ENCODE measurements at places on chromosomes 5 and 9.

- DNase-seq = no peak
These were observed 2.6 kb downstream of the IGFBPL1 start for GRCh38 chr9:38421498-38422211.

DNA sequence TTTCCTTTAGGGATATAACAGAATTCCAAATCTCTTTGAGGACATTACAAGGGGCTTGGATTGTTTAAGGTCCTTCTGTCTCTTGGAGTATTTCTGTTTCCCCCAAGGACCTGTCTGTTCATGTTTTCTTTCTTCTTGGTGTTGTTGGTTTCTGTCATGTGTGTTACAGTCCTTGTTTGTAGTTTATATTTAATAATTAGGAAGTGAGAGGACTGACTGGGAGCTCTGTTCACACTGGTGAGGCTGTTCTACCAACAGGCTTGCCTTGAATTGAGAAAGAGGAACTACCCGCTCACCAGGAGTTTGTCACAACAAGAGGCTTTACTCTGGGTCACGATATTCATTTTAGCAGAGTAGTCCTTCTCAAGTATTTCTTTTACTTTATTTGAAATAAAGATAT is 119.2 kb upstream of the SV2C start:
- no peak for DNase-seq

GRCh38 chr5:98755406-98755805 is 18.1 kb upstream of the RGMB start:
- DNase-seq = no peak

DNA sequence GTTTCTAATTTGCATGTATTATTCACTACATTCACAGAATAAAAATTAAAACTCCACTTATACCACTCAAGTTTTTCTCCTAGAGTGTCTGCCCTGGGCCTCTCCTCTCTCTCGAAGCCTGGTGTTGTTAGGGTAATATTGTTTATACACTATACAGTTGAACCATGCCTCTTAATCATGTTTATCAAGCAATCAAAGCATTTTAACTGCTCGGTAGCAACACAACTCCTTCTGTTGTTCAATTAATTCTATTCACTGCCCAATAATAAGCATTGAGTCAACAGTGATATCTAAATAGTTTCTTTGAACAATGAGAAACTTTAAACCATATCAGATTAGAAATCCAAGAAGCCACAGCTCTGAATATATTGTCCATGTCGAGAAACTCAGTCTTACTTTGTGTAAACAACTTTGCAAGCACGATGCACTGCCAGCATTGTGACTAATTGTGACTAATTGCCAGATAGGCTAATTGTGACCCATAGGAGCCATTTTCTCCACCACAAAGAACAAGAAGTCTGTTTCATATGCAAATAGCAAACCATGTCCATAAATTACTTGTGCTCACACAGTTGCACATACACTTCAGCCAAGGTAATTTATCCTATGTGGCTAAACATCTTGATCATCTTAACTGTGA is at the start of gene DNAH5:
TSS of gene DNAH5 (minus strand) at position 129 of the 640 bp plus-strand sequence. CDS start 250 bp downstream, outside the sequence.
- no peak for DNase-seq

DNA sequence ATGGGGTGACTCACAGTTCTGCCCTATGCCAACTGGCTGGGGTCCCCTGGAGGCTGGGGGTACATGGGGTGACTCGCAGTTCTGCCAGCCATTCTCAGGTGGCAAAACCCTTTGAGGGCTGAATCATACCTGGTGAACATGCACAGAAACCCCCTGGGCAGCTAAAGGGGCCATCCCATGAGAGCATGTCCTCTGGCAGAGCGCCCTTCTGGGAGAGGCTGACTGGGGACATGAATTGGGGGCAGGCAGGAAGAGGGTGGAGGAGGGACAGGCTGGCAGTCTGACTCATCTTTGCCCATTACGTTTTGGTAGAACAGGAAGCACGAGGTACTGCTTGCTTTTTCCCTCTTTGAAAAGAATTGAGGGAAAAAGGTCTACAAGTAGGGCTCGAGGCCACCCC is 16.7 kb downstream of the TRAF1 start:
- no peak for DNase-seq

- no peak for DNase-seq
These were observed 213.3 kb downstream of the MAN2A1 start for GRCh38 chr5:109903061-109903460.

- no peak for DNase-seq
These were observed 379.4 kb downstream of the GADD45G start for GRCh38 chr9:89984214-89984613.

DNA sequence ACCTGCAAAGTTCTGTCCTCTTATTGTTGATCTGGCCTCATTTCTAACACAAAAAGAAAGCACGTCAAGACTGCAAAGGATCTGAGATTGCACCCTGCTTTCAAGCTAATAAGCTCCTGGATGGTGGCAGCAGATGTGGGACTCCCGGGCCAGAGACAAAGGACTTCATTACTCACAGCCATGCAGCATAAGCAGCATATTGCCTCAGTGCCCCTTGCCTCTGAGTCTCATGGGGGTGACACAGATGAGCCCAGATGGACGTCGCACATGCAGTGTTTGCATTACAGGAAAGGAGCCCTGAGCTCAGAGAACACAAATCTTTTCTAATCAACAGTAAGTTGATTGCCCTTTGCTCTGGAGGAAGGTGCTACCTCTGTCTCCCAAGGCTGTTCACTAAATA is 105.0 kb downstream of the SLC28A3 start:
- DNase-seq = no peak

DNA sequence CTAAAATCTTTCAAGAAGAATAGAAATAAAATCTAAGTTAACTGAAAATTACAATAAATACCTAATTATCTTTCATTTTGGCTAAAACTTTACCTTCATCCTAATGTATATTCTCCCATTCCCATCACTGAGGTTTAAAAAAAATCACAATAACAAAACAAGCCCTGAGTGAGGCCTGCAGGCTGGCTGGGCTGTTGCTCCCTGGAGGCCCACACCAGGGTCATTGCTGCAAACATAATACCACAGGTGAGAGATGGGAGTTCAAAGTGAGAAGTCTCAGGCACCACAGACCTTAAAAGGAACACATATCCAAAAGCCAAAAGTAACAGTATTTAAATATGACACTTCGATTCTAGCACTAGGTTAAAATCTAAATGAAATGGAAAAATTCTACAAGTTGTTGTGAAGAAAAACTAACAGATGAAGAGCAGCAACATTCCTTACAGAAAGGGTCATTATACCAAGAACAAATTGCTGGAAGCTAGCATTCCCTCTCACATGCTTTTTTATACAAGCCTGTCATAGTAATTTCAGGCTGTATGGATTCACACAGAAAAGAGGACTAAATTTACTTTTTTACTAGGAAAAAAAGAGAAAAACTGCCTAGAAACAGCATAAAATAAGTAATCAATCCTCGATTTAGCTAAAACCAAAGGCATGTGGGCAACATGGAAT is 57.8 kb downstream of the AUH start:
- DNase-seq = no peak

- no peak for DNase-seq
These were observed 419.0 kb downstream of the IRX2 start for GRCh38 chr5:2332521-2332920.

GRCh38 chr5:76404223-76405211 is 1.4 kb downstream of the IQGAP2 start:
- no peak for DNase-seq

- DNase-seq = no peak
These were observed 211.1 kb upstream of the ACTBL2 start for GRCh38 chr5:57693488-57694305.

GRCh38 chr5:135492319-135492626 is 40.1 kb upstream of the TIFAB start:
- DNase-seq = no peak

All from GOT3 (cell line).